Activated naive CD8-positive, alpha-beta T cell treated with anti-CD3 and anti-CD28 coated beads for 36 hours (primary cell): ENCODE measurements at places on chromosomes 13 and 19.

GRCh38 chr19:19595171-19595701 lies 23.3 kb downstream of the PBX4 start:
- DNase-seq = no peak

DNA sequence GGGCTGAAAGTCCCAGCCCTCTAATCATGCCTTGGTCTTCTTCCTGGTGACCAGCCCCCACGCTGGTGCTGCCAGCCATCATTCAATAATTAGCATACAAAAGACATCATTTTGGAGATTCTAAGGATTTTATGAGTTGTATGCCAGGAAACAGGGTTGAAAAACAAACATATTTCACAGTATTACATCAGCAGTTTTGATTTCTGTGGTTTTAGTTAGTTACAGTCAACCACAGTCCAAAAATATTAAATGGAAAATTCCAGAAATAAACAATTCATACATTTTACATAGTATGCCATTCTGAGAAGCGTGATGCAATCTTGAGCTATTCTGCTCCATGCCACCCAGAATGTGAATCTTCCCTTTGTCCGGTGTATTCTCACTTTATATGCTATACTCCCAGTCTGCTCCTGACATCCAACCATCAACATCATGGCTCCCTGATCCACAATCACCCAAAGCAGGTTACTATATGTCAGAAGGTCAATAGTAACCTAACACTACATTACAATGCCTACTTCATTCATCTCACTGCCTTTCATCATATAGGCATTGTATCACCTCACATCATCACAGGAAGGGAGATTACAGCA lies 49.2 kb downstream of the STOML3 start:
- DNase-seq = no peak

DNA sequence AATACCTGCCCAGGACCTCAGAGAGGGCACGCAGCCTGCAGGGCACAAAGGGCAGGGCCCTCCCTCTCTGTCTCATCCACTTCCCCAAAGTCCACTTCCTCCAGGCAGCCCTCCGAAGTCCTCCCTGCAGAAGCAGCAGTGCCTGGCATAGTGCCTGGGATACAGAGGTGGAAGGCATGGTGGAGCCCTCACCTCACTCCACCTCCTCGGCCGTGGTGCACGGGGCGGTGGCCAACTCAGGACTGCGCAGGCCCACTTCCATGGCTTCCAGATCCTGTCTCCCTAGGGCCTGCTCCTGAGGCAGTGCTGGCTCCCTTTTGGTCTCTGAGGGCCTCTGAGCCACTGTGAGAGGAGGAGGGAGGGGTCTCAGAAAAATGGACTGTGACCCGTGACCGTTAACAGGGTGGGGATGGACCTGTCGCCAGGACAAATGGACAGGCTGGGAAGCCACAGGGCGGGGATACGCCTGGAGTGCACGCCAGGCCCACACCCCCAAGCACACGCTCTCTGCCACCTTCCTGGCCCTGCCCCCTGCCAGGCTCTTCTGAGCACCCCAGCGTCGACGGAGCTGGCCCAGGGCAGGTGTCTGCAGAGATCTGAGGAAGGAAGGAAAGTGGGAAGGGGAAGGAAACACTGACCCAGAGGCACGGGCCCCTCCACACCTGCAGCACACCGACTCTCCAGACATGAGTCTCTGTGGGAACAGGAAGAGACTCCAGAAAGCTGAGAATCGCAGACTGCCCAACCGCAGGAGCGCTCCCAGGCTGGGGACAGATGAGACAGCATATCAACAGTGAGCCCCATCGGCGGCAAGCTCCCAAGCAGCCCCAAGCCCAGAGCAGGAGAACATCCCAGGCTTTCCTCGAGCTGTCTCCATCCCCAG lies 8.4 kb downstream of the REXO1 start:
- DNase-seq = no peak

DNA sequence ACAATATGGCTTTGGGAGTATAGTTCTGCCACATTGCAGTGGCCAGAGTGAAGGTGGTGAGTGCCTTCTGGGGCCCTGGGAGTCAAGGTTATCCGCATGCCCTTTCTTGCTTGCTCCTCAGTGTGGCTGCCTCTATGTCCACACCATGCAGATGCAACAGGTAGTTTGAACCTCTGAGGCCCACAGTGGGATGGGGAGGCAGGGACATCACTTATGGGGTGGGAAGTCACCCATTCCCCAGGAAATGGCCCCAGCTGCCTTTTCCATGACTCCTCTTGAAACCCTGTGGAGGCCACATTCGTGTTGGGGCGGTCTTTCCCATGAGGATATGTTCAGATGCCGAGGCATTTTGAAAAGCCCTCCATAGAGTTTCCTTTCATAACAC lies 20.0 kb upstream of the ALOX5AP start:
- no peak for DNase-seq
